Inflammatory macrophage (primary cell): ENCODE measurements at places on chromosomes 4 and X.
A peak's percentile ranks its signal among the peaks of the same experiment; 100 is the strongest.

GRCh38 chrX:101668143-101668542 lies 8.5 kb upstream of the ARMCX2 start:
- no peak for DNase-seq

- peak; percentile 79 for DNase-seq
Observed at GRCh38 chr4:70734168-70734954, 12.6 kb downstream of the RUFY3 start.

GRCh38 chr4:37132975-37133360 lies 111.6 kb upstream of the NWD2 start:
- no peak for DNase-seq

DNA sequence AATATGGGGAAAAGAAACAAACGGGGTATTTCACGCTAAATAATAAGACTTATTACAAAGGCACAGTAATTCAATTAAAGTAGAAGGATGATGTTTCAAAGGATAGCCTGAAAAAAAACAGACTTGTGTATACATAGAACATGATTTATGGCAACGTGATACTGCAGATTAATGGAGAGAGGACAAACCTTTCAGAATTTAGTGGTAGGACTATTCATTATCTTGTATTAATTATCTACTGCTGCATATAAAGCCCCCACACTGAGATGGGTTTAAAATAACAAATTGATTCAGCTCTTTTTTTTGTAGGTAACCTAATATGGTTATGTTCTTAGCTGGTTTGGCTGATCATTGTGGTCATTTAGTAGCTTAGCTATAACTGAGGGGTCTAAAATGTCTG lies 1269.0 kb downstream of the FSTL5 start:
- no peak for DNase-seq

DNA sequence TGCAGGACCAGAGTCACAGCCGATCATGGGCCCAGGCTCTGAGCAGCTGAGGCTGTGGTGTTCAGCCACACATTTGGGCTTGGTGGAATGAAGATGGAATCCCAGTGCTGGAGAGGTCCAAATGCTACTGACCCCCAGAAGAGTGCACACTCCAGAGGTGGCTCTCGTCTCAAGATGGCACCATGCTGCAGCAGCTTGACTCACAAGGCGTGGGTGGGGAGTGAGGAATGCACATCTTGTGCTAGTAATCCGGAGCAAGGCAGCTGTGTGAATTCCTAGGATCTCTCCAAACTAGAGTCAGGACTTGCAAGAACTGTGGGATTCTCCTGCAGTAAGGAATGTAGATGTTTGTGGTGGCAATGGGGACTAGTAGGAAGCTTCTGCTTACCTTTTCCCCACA lies 28.7 kb downstream of the RAB28 start:
- DNase-seq, result no peak

DNA sequence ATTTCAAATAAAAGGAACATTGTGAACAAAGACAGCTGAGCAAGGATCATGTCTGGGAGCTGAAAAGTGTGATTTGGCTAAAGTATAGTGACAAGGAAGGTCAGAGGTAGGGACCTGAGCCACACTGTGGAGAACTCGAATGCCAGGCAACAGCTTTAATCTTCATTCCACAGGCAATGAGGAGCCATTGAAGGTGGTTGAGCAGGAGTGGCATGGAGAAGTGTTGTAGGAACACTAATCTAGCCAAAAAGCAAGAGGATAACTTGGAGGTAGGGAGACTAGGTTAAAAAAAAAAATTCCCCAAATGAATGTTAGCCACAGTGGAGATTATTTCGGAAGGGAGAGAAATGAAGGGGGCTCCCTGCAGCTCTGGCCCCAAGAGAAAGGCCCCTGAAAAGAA lies 286.9 kb downstream of the BCOR start:
- DNase-seq, result no peak

- DNase-seq, result no peak
Observed at GRCh38 chr4:182225257-182225852, 17.8 kb upstream of the TENM3 start.

- peak; percentile 40 for DNase-seq
Observed at GRCh38 chr4:20422398-20422797, 170.7 kb downstream of the SLIT2 start.

DNA sequence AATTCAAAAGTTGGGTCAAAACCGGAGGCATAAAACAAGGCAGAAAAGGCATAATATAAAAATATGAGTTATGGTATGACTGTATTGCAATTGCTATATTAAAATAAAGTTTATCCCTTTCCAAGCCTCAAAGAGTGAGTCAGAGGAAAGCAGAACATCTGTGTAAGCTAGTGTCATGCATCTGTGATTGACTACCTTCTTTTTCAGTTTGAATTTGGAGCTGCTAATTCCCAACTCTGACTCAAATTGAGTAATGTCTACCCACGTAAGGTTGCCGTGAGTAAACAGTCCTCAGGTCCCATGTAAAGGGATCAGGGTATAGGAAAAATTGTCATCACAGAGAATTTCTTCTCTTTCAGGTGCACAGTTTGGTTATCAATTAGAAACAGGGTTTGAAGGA lies 6.5 kb upstream of the SLITRK4 start:
- no peak for DNase-seq

DNA sequence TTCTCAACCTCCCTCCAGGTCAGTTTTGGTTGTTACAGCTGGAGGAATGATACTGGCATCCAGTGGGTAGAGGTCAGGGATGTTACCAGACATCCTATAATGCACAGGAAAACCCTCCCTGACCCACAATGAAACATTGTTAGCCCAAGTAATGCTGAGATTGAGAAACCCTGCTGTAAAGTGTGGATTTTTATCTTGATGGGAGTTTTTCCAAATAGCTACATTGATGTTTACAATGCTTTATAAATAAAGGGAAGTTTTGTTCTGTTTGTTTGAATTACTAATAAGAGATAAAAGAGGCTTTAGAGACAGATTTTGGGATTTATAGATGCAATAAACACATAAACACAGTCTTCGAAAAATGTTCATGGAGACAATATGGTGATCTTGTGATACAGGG lies 194.0 kb upstream of the NUDT6 start:
- DNase-seq, result no peak

- peak; percentile 11 for DNase-seq
Observed at GRCh38 chrX:39705290-39705689, 392.5 kb downstream of the BCOR start.

- no peak for DNase-seq
Observed at GRCh38 chr4:42489095-42489494, 91.8 kb downstream of the SHISA3 start.

- no peak for DNase-seq
Observed at GRCh38 chr4:181150191-181150590, 1093.0 kb upstream of the TENM3 start.

DNA sequence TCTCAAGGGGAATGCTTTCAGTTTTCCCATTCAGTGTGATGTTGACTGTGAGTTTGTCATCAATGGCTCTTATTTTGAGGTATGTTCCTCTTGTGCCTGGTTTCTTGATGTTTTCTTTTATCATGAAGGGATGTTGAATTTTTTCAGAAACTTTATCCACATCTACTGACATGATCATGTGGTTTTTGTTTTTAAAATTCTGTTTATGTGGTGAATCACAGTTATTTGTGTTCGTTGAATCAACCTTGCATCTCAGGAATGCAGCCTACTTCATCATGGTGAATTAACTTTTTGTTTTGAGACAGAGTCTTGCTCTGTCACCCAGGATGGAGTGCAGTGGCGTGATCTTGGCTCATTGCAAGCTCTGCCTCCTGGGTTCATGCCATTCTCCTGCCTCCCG lies 263.1 kb upstream of the KLF3 start:
- DNase-seq, result no peak

GRCh38 chr4:177391953-177392352 lies 50.3 kb downstream of the AGA start:
- DNase-seq, result no peak

- DNase-seq, result no peak
Observed at GRCh38 chrX:105191878-105192277, 28.6 kb downstream of the TEX13A start.

GRCh38 chr4:16524911-16525554 lies 298.8 kb upstream of the TAPT1 start:
- no peak for DNase-seq

DNA sequence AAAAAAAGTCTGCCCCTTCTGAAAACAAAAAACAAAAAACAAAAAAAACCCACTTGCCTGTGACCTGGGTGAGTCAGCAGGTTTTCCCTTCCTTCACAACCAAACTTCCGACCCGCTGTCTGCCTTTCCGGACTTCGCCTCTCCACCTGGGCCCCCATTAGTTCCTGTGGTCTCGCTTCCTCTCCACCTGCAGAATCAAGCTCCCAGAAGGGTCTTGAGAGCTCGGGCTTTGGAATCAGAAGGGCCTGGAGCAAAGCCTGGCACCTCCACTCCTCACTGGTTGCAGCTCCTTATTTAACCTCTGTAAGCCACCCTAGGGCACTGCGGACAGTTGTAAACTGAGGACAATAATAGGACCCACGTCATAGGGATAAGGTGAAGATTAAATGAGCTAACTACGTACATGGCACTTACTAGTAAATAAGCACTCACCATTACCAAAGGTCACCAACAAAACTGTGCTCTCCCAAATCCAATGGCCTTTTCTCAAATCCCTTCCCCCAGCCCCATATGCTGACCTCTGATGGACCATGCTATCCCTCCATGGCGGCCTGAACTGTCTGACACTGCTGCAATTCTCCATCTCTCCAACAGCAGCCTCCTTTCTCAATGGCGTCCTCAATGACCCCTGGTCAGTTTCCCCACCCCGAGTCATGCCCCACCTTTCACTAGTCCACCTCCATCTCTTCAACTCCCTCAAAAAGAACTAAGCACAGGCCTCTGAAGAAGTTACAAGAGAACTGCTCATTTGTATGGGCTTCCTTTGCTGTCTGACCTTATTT lies 64.2 kb downstream of the IRF2 start:
- DNase-seq, result no peak

- no peak for DNase-seq
Observed at GRCh38 chrX:1389993-1390285, 2.0 kb downstream of the SLC25A6 start.

- no peak for DNase-seq
Observed at GRCh38 chr4:184740980-184741391, 7.1 kb upstream of the CENPU start.

DNA sequence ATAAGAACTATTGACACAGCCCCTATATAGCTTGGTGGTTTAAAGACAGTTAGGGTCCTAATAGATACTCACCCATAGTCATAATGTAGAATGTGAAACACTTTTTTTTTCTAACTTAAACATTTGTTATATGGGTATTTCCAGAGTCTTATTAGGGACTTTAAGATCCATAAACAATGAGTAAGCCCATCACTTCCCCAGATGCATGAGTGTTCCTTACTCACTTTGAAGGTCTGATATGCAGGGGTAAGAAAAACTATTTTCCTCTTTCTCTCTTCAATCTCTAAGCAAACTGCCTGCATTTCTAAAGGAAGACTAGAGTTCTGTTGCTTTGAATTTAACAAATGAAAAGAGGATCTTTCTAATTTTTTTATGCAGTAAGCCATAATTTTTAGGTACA lies 443.6 kb upstream of the PITX2 start:
- DNase-seq, result no peak

GRCh38 chr4:114057746-114058145 lies 78.3 kb upstream of the ARSJ start:
- DNase-seq, result no peak

DNA sequence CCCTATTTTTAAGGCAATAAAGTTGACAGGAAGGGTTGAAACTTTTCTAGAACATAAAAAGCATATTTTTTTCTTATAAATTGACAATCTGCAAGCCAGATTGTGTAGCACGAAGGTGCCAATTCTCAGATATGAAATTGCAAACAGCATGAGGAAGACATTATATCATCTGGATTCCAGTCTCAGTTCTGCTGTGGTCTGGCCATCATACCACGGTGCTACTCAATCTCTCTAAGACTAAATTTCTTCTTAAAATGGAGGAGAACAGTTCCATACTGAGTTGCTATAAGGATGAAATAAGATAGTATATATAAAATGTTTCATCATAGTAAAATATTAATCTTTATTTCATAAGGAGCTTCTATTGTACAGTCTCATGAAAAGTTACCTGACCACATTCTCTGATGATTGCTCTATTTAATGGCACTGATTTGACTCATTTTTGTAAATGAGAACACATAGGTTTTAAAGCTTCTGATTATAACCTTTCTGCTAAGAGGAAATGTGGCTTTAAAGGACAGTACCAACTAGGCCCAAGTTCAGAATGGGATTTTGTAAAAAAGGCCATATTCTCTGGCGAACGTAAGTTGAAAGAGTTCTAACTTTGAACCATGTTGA lies 127.9 kb downstream of the SHROOM3 start:
- DNase-seq, result no peak

- no peak for DNase-seq
Observed at GRCh38 chrX:98380106-98380505, 1496.4 kb downstream of the RPA4 start.

DNA sequence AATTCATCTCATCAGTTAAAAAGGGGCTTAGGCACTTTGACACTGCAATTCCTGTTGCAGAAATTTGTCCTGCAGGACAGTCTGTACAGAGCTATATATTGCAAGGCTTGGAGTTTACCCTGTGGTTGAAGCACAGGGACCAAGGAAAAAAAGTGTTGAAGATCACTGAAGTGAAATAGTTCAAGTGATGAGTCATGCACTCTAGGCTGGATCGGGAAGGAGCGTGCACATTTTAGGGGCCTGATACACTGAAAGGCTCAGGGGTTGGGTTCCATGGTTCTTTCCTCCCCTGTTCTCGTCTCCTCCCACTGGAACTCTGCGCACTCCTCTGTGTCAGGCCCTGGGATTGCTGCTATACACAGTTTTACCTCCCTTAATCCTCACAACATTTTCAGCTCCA lies 104.9 kb upstream of the ARMCX2 start:
- DNase-seq, result no peak

GRCh38 chrX:110341189-110342035 lies 17.2 kb upstream of the RTL9 start:
- no peak for DNase-seq

- peak; percentile 81 for DNase-seq
Observed at GRCh38 chrX:41265615-41266014, 68.3 kb upstream of the DDX3X start.

DNA sequence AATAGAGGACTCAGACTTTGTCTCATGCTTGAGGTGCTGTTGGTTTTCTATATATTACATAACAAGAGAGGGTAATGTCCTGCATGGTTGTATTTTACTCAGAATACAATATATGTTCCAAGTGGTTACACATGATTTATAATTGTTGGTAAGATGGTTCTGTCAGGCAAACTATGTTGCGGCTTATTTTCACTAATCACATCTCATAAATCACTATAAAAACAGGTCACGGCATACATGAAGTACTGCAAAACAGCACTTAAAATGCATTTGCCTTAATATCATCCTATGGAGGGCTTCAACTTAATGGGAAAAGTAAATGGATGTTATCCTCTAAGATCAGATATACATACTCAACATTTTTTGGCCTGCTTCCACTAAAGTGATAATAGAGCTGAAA lies 246.0 kb upstream of the ARSJ start:
- no peak for DNase-seq

GRCh38 chrX:43836435-43837184 lies 45.6 kb downstream of the MAOB start:
- DNase-seq, result peak; percentile 21

- DNase-seq, result peak; percentile 36
Observed at GRCh38 chrX:150483356-150483985, 85.0 kb upstream of the MTM1 start.

GRCh38 chr4:43345323-43345925 lies 452.9 kb downstream of the GRXCR1 start:
- DNase-seq, result no peak

- DNase-seq, result no peak
Observed at GRCh38 chr4:175971388-175972179, 94.1 kb upstream of the WDR17 start.

- DNase-seq, result no peak
Observed at GRCh38 chr4:145326491-145326890, 146.1 kb upstream of the OTUD4 start.
